M059J (cell line): ENCODE measurements at places on chromosomes 6 and 20. TPM values are rescaled to one million over a fixed set of nuclear protein-coding genes. Genes with fewer than 3 reads are reported as not detected.
A peak's percentile ranks its signal among the peaks of the same experiment; 100 is the strongest.

GRCh38 chr6:33416386-33417127 is 1.4 kb downstream of the CUTA start:
- peak; percentile 54 for DNase-seq

The DEFB114 gene
- total RNA-seq: not detected in 2 replicates

The AKAP12 gene
- 28.4 and 43.1 TPM in 2 replicates for total RNA-seq

The OTOR gene
- total RNA-seq: not detected in 2 replicates
